Activated naive CD8-positive, alpha-beta T cell treated with anti-CD3 and anti-CD28 coated beads for 36 hours (primary cell): ENCODE measurements at places on chromosomes 6 and 20. TPM values are rescaled to one million over a fixed set of nuclear protein-coding genes. Genes with fewer than 3 reads are reported as not detected.

DNA sequence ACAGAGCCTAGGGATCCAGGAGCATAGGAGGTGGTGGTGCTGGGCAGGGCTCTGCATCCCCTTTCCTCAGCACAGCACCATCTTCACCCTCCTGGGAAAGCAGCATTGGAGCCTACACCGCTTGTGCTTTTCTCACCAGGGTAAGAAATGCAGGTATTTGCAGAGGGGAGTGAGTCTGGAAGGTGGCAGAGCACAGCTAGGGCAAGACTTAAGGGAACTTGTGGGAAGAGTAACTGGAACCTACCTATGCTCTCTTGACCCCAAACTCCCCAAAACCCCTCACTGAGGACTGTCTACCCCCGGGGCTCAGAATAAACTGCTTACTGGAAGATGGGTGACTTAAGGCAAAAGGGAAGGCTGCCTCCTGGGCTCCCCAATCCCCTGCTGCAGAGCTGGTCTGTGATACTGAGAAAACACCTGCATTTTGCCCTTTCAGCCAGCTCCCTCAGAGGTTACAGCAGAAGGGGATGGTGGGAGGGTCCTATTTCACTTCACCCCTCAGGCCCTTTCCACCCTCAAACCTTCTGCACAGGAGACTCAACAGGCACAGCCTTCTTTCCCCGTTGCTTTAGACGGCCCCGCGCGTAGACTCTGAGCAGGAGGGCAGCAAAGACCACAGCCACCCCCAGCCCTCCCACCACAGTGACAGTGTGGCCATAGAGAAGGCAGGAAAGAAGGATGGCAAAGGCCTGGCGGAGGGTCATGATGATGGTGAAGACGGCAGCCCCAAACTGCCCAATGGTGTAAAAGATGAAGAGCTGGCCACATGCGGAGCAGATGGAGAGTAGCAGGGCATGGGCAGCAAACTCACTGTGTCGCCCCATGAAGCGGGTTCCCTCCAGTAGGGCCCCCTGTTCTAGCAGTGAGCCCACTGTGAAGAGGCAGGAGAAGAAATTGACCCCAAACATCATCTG lies 2.9 kb downstream of the SLC35B2 start:
- peak; percentile 40 for DNase-seq
- peaks cover 80% of the 10 kb centered on the region for H3K36me3 ChIP-seq
- peaks cover 6% of the 10 kb centered on the region for H3K27me3 ChIP-seq
- peaks cover 75% of the 10 kb centered on the region for H3K4me1 ChIP-seq
- peak overlapping the region; percentile 89 for H3K4me3 ChIP-seq

WFDC5 gene
- total RNA-seq, result 0.23 TPM

PSORS1C2 gene
- total RNA-seq, result not detected

GRCh38 chr6:106788761-106789160 lies 159.4 kb downstream of the QRSL1 start:
- no peak overlapping the region for H3K27ac ChIP-seq
- peaks cover 6% of the 10 kb centered on the region for H3K27me3 ChIP-seq
- no peaks in the 10 kb centered on the region for H3K36me3 ChIP-seq
- no peak for DNase-seq

ESF1 gene
- 26.8 TPM for total RNA-seq

RIMS4 gene
- not detected for total RNA-seq

MAS1 gene
- not detected for total RNA-seq

BANF2 gene
- total RNA-seq, result not detected
